ENCODE measurements at places on chromosomes 4 and X.

GRCh38 chr4:139704915-139705485 lies 39.4 kb downstream of the MGST2 start:
- no peak for DNase-seq

GRCh38 chrX:19902110-19902509 lies 14.7 kb upstream of the SH3KBP1 start:
- DNase-seq = no peak

GRCh38 chr4:69782651-69783310 lies 22.4 kb upstream of the SULT1B1 start:
- DNase-seq = no peak

- no peak for DNase-seq
These were observed 94.5 kb downstream of the MID1IP1 start for GRCh38 chrX:38895775-38896174.

- no peak for DNase-seq
These were observed 66.9 kb downstream of the SYNPO2 start for GRCh38 chr4:118955515-118955914.

- DNase-seq = no peak
These were observed 113.4 kb upstream of the FAM241A start for GRCh38 chr4:112031712-112032328.

DNA sequence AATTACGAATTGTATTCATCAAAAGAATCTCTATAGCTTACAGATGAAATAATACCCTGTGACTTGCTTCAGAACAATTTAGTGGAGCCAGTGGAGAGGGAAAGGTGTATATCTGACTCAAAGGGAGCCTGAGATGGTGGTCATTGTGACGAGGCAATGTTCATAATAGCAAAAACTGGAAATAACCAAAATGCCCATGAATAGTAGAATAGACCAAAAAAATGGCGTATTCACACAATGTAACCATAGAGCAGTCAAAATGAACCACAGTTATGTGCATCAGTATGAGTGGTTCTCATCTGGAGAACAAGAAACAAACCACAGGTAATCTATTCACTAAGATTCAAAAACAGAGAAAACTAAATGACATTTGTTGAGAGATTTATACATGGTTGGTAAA lies 125.3 kb upstream of the CLNK start:
- DNase-seq = no peak

- no peak for DNase-seq
These were observed 22.5 kb downstream of the RXFP1 start for GRCh38 chr4:158544141-158544540.

GRCh38 chr4:95779447-95779846 lies 60.4 kb upstream of the PDHA2 start:
- DNase-seq = no peak

Data from activated T-helper 1 cell treated with anti-CD3 and anti-CD28 coated beads, Interleukin-2, amount 50 U/mL, for 16 hours (primary cell).